ENCODE measurements at places on chromosomes 2 and 18. TPM values are rescaled to one million over a fixed set of nuclear protein-coding genes. Genes with fewer than 3 reads are reported as not detected.

The SGPP2 gene
- 3.0 TPM for total RNA-seq

The NUP35 gene
- 25.1 TPM for total RNA-seq

The MOB4 gene
- 15.9 TPM for total RNA-seq

The PPP4R3B gene
- 80.6 TPM for total RNA-seq

The RGPD4 gene
- 0.07 TPM for total RNA-seq

The CHN1 gene
- total RNA-seq, result 3.0 TPM

- no peak for DNase-seq
Measured at GRCh38 chr18:61531182-61531581, 198.0 kb downstream of the CDH20 start.

DNA sequence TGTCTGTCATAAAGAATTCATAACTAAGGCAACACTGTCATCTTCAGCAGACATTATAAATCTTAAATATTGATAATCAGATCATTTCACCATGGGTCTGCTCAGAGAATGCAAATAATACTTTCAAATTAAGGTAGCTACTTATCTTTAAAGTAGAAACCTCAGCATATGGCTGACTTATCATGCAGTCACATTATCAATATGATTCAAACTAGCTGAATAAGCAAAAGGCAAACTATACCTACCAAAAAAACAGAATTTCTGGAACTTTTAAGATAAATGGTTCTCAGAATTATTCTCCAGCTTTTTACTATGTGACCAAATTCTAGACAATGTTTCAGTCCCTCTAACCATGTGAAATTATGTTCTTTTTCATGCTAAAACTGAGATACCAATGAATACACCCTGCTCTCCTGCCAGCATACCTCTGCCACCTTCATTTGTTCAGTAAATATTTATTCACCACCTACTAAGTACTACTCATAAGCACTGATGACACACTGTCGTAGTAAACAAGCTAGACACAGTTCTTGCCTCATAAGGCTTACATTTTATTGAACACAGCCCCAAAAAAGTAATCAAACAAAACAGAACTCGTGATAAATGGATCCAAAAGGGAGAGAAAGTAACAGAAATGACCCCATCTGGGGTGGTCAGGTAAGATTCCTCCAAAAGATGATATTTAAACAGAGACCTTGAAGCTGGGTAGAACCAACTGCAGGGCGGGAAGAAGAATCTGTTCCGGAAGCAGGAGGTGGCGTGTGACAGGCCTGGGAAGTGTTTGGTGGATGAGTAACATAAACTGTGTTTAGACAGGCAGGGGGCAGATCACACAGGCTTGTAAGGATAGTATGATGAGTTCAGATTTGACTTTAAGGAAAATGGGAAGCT lies 17.7 kb downstream of the SPIRE1 start:
- DNase-seq, result no peak

- DNase-seq, result no peak
Measured at GRCh38 chr2:240134466-240134865, 1.6 kb downstream of the COPS9 start.

- no peak for DNase-seq
Measured at GRCh38 chr2:177784745-177785067, 287.9 kb downstream of the PDE11A start.

GRCh38 chr2:133171393-133172004 lies 396.8 kb downstream of the NCKAP5 start:
- DNase-seq, result no peak

GRCh38 chr2:233117811-233118647 lies 57.9 kb downstream of the INPP5D start:
- DNase-seq, result no peak

- DNase-seq, result no peak
Measured at GRCh38 chr2:10777111-10777841, 35.3 kb downstream of the PDIA6 start.

DNA sequence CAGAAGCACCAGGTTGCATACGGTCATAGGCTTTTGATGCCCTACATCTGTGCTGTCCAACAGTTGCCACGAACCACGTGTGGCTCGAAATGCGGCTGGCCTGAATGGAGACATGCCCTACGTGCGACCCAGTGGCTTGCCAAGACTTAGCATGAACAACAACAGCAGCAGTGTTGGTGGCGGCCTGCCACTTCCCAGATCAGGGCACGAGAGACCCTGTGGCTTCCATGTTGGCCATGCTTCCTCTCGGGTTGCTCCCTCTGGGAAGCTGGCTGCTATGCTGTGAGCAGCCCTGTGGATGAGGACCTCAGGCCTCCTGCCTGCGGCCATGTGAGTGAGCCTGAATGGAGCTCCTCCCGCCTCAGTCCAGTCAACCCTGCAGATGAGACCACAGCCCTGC lies 212.3 kb downstream of the HDAC4 start:
- DNase-seq, result no peak

GRCh38 chr2:233051241-233052149 lies 8.6 kb upstream of the INPP5D start:
- DNase-seq, result no peak

DNA sequence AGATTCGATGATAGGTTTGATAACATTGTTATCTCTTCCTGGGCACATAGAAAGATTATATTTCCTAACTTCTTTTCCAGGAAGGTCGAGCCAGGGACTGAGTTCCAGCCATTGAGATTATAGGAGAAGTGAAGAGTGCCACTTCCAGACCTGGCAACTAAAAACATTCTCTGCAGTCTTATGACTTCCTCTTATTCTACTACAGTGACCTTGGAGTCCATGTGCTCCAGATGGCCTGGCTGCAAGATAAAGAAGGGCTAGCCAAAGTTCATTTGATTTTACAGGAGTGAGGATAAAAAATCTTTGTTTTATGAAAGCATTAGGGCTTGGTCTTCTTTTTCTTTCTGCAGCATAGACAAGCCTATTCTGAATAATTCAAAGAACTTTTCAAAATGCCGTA lies 363.0 kb downstream of the FSIP2 start:
- DNase-seq, result no peak

DNA sequence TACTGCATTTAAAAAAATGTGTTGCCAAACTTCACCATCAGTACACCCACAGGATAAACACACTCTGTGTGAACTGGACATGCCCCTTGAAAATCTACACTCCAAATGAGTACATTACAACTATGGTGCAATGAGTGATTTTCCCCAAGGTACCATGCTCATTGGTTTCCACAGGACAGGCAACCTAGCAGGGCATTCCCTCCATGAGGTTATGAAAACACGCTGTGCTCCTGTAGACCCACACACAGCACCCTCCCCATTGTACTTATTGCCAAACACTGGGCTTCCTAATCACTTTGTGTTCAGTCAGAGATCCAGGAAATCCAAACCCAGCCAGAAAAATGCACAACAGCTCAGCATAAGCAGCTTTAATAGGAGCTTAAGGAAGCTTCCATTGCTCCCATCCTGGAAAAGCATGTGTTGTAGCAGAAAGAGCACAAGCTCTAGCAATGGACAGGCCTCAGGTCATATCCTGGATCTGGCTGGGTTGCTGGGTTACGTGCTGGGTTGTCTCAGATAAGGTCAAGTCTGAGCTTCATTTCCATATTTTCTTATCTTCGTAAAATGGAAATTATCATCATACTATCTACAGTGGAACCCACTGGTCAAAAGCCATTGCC lies 20.8 kb upstream of the ATIC start:
- no peak for DNase-seq

DNA sequence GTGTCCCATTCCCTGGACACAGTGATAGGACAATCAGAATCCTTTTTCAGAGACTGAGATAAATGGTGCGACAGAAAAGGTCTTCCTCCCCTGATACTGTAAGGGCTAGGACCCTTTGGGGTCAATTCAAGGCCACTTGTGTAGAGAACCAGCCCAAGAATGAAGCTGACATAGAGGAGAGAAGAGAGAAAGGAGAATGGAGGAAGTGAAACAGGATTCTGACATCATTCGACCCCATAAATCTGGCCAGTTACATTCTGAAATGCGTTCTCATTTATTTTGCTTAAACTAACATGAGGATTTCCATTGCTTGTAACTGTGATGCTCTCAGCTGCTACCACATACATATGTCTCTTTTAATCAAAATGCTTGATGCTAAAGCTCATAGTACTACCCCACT lies 148.1 kb downstream of the TMEM163 start:
- no peak for DNase-seq

GRCh38 chr2:216485237-216485636 lies 13.4 kb upstream of the RPL37A start:
- DNase-seq, result no peak

Data from activated CD8-positive, alpha-beta T cell treated with anti-CD3 and anti-CD28 coated beads for 36 hours (primary cell).